ENCODE measurements at places on chromosomes 1 and 21.

DNA sequence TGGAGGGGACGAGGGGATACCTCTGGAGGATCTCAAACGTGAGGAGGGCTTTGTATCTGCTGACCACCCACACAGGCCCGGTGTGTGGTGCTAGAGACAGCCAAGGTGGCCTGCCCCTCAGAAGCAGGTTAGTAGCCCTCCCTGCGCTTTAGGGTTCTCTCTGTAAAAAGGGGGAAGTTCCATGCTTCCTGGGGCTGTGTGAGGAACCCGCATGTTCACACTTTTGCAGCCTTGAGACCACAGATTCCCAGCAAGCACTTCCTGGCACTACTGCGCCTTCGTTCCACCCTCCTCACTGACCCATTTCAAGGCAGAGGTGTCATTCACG lies 7.9 kb upstream of the GUCA2B start:
- no peak for DNase-seq

DNA sequence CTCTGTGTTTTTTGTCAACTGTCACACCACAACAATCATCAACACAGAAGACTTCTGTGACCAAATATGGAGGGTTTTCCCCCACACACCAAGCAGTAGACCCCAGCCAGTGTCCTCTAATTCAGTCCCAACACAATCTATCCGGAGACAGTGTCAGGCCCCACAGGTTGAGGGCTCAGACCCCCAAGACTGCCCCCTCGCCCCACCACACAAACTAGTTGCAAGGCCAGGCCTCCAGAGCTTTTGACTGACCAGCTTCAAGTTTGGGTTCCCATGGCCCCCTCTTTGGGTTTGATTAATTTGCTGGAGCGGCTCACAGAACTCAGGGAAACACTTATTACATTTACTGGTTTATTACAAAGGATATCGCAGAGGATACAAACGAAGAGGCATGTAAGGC lies 37.2 kb downstream of the NEK2 start:
- no peak for DNase-seq

DNA sequence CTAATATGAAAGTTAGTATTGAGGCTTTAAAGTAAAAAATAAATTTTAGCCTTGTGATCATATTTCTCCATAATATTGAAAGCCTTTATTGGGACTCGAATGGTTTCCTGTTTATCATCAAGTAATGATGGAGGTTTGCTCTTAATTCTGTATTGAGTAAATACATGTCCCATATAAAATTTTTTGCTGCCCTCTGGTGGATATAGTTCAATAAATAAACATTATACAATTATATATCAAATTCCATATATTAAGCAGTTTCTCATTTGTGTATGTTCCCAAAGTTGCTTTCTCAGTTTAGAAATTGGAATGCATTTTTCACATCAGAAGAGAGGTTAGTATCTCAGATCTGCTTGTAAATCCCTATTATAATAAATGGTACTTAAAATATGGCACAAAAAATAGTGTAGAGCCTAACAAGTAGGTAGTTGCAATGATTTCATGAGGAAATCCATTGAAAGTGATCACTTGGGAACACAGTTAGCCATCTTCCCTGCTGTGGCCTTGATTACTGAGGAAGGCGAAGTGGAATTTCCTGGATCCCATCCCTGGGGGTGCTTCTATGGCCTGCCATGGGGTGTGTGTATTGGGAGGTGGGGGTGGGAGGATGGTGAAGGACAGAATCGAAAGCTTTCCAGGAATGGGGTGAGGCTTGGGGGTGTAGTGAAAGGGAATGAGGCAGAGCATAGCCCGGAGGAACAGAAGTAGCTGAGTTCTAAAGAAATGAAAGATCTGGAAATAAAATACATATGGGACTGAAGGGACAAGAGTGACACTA lies 84.1 kb upstream of the C21orf91 start:
- no peak for DNase-seq

DNA sequence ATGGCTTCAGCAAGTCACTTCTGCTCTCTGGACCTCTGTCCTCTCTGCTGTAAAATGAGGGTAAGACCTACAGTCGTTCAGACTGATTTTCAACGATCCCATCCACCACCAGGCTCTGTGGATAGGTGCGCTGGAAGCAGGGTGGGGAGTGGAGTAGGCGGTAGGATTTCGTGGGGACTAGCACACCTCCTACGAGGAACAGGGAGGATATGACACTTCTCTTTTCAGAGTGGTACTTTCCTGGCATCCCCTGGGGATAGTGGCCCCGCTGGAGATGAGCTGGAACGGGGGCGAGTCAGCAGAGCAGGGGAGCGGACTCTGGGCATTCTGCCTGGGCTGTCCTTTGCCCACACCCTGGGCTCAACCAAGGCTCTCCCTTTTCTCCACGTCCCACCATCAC lies 17.7 kb downstream of the ETNK2 start:
- no peak for DNase-seq

DNA sequence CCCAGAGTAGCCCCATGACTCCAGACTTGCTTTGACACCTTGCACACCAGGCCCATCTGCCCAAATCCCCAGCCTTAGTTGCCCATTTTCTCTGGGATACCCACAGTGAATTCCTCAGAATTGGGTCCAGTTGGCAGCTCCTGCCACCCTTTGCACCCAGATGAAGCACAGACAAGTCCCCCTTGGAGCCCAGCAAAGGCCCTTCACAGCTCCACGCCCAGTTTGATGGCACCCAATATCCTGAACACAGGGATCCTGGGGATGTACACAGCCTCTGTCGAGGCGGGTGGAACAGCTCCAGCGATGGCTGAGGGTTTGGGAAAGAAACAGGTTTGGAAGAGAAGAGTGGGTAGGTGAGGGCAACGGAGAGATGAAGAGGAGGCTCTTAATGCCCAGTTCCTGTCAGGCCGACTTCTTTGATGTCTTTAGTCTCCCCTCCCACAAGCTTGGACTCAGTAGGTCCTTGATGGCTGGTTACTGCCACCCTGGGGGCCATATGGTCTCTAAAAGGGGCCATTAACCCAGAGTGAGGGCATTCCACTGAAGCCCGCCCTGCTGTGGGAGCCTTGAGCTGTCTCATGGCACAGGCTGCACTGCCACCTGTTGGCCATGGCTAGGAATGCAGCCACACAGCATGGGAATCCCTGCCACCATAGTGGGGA lies 21.7 kb downstream of the TMEM53 start:
- DNase-seq, result peak; percentile 87

GRCh38 chr1:70934194-70934961 lies 113.2 kb downstream of the PTGER3 start:
- DNase-seq, result no peak

DNA sequence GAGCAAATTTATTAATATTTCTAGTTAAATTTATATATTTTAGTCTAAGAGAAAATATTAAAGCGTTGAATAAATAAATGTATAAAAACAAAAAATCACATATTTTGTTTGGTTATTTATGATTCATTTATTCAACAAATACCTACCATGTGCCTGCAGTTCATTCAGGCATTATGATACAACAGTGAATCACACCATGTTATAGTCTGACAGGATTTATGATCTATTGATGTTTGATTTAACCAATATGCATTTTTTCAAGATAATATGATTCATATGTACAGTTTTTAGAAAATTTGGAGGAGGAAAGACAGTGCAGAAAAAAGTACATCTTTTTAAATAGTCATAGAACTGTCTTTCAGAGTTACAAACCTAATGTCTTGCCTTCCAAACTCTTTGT lies 7.4 kb upstream of the TRIM58 start:
- DNase-seq, result no peak

- no peak for DNase-seq
Observed at GRCh38 chr21:17900281-17900989, 81.3 kb upstream of the C21orf91 start.

- DNase-seq, result no peak
Observed at GRCh38 chr21:14522736-14523135, 23.4 kb downstream of the SAMSN1 start.

DNA sequence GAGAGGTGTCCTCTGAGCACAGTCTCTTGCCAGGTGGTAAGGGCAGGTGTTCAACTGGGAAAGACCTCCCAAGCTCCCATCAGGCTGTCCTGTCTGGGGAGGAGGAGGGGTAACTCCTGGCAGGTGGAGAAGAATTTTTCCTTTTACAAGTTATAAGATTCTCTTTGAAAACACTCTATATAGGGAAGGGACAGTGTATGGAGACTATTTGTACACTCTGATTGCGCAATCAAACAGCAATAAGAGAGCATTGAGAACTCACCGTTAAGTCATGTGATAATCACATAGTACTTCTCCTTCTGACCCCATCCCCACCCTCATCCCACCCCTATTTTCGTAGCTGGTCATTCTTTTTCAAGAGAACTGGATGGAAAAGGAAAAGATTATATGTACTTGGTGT lies 179.3 kb upstream of the ZNF644 start:
- no peak for DNase-seq

- DNase-seq, result no peak
Observed at GRCh38 chr1:39210649-39211048, 6.2 kb downstream of the MACF1 start.

GRCh38 chr1:209585672-209586071 lies 2.2 kb downstream of the CAMK1G start:
- DNase-seq, result peak; percentile 81

GRCh38 chr1:160359559-160360226 lies 7.2 kb upstream of the NHLH1 start:
- no peak for DNase-seq

GRCh38 chr21:14382486-14382834 lies 486 bp downstream of the HSPA13 start:
- DNase-seq, result no peak

All from retina (tissue), 1 donor.